RPMI8226 (cell line): ENCODE measurements at places on chromosomes 16 and 17.

DNA sequence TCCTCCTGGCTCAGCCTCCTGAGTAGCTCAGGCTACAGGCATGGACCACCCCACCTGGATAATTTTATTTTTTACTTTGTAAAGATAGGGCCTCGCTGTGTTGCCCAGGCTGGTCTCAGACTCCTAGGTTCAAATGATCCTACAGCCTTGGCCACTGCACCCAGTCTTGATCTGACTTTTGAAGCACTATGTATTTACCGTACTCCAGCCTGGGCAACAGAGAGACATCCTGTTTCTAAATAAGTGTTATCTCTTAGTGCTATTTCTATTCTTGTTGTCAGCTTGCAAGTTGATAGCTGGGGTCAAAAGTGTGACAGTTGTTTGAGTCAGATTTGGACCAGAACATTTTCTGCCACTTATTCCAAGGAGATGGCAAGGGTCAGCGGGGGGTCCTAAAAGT, 486.4 kb downstream of the NPIPA7 start:
- no peak for DNase-seq

GRCh38 chr17:13643180-13643579, 41.5 kb upstream of the HS3ST3A1 start:
- DNase-seq: no peak

DNA sequence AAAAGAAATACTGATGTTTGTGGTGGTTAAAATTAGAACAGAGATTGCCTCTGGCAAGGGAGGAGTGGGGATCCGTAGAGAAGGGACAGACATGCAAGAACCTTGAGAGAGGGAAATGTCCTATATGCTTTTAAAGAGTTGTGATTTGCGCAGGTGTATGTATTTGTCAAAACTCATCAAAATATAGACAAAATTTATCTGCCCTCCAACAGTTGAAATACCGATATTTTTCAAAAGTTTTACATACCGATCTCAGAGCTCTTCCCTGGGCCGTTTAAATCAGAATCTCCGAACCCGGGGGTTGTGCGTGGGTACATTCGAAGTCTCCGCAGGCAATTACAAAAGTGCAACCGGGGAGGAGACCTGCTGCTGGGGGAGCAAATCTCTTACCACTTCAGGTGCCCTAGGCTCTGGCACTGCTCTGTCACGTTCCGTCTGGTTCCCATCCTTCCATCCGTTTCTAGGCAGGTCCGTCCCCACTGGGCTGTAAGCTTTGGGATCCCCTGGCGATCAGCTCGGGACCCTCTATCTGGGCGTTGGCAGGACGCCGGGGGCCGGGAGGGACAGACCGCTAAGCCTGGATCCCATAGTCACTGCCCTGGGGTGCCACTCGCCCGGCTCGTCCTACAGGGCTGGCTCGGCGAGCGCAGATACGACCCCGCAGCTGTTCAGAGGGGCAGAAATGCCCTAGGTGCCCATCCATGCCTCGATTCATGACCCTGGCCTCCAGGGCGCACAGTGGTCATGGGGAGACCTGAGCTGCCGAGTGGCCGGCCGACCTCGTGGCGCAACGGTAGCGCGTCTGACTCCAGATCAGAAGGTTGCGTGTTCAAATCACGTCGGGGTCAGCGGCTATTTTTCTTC, 4.2 kb downstream of the BORCS6 start:
- DNase-seq: peak; percentile 76

GRCh38 chr16:17318238-17318637, 152.5 kb downstream of the XYLT1 start:
- no peak for DNase-seq
